Thoracic aorta (tissue), 2 donors: ENCODE measurements at places on chromosomes 1 and 21. TPM values are rescaled to one million over a fixed set of nuclear protein-coding genes. Genes with fewer than 3 reads are reported as not detected.

DNA sequence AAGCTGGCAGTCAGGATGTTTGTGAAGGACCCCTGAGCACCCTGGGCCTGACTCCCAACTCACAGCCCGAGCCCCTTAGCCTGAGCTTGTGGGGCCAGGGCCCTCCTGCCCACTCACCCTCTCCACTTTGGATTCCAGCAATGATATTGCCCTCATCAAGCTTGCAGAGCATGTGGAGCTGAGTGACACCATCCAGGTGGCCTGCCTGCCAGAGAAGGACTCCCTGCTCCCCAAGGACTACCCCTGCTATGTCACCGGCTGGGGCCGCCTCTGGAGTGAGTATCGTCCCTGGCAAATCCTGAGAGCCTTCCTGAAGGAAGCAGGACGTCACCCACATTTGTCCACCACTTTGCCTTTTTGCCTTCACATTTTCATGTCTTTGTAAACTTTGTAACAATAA is 5.0 kb downstream of the CTRC start:
- no peaks in the 10 kb centered on the region for H3K4me1 ChIP-seq
- H3K4me3 ChIP-seq, result no peak overlapping the region
- no peaks in the 10 kb centered on the region for H3K27me3 ChIP-seq
- H3K36me3 ChIP-seq, result no peaks in the 10 kb centered on the region

DNA sequence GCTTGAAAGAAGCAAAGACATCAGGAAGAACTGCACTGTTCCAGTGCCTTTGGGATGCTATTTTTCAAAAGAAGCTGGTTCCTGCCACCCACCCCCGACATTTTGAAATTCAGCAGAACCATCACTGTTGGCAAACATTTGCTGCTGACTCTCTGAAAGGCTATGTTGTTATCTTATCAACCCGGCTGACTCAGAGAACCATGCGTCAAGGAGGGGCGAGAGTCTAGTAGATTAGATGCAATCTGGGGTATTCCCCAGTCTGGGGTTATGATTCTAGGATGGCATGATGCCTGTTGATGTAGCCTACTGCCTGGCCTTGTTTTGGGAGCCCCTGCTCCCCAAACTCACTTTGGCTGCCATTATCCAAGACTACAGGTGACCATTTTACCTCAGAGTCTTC is 267.8 kb upstream of the RUNX1 start:
- H3K27ac ChIP-seq, result no peak overlapping the region
- no peak for DNase-seq
- no peaks in the 10 kb centered on the region for H3K27me3 ChIP-seq
- H3K36me3 ChIP-seq, result no peaks in the 10 kb centered on the region
- no peaks in the 10 kb centered on the region for H3K4me1 ChIP-seq

DNA sequence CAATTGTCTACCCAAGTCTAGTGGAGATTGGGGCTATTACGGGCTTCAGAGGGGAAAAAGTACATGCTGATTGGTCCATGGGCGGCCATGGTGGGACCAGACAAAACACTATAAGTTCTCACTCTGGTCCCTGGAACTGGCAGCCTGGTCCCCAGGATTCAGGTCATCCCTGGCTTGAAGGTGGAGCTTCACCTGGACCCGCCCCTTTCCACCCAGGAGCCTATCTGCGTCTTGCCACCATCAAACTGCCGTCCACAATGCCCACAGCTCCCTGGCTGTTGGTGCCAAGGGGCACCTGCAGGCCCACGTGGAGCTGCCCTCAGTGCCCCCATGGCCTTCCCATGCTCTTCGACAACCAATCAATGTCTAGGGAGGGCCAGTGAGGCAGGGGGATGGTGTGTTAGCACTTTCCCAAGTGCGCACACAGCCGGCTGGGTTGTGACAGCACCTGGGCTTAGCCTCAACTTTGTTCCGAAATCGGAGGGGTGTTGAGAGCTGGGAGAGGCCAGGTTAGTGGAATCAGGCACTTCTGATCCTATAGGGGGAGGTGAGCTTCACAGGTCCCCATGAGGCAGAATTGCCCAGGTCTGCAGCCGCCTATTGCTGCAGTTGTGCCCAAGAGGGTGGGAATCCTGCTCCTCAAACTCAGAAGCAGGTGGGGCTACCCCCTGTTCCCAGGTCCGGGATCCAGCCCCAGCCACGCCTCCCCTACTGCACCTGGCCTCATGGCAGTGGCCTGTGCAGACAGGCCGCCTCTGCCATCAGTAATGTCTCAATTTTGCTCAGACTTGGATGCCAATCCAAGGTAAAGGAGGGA is 1369.4 kb upstream of the PRMT6 start:
- H3K36me3 ChIP-seq, result no peaks in the 10 kb centered on the region
- no peak overlapping the region for H3K27ac ChIP-seq
- no peak overlapping the region for H3K4me3 ChIP-seq
- no peak for DNase-seq
- no peaks in the 10 kb centered on the region for H3K27me3 ChIP-seq
- no peaks in the 10 kb centered on the region for H3K4me1 ChIP-seq

Gene IL24
- not detected for total RNA-seq

- no peaks in the 10 kb centered on the region for H3K36me3 ChIP-seq
- H3K4me1 ChIP-seq, result no peaks in the 10 kb centered on the region
- no peak for DNase-seq
- no peak overlapping the region for H3K4me3 ChIP-seq
- H3K27ac ChIP-seq, result no peak overlapping the region
Observed at GRCh38 chr1:175137369-175137768, 55.2 kb downstream of the KIAA0040 start.

DNA sequence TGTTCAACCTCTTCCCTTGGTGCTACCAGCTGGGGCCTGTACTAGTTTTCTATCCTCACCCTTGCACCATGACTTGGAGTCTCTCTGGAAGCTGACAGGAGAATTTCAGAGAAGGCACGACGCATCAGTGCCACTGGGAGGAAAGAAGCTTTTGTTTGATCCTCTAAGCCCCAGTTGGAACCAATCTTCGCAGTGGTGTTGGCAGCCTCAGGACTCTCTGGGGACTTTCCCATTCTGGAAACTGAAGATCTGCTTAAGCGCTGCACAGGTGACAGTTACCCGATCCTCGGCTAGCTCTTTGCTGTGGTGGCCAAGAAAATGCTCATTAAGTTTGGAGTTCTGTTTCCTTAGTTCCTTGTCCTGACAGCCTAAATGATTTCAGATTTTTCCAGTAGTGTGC is 222.3 kb downstream of the RHOU start:
- no peak for DNase-seq
- no peaks in the 10 kb centered on the region for H3K27me3 ChIP-seq

- no peak for DNase-seq
- H3K4me1 ChIP-seq, result no peaks in the 10 kb centered on the region
Observed at GRCh38 chr1:53689736-53690326, 49.1 kb downstream of the GLIS1 start.

GRCh38 chr1:119782631-119783325 is 14.1 kb upstream of the HMGCS2 start:
- no peaks in the 10 kb centered on the region for H3K4me1 ChIP-seq
- H3K36me3 ChIP-seq, result no peaks in the 10 kb centered on the region
- no peak overlapping the region for H3K4me3 ChIP-seq

- no peaks in the 10 kb centered on the region for H3K36me3 ChIP-seq
Observed at GRCh38 chr1:54006508-54006907, 11.5 kb downstream of the LDLRAD1 start.

DNA sequence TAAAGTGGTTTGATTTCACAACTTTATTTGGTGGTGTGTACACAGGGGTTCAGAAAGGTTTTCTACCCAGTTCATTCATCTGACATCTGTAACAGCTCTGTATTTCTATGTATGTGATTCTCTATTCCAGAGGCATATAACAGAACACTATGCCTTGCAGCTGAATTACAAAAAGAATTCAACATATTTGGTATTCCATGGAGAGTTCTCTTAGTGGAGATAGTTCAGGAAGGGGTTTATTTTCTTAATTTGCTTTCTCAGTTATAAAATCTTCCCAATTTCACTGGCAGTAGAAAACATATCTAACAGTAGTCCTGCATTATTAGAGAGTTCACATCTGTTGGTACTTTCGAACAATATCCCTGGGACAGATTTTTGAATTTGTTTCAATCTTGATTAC is 207.9 kb upstream of the LYPLAL1 start:
- no peaks in the 10 kb centered on the region for H3K4me1 ChIP-seq
- H3K36me3 ChIP-seq, result no peaks in the 10 kb centered on the region
- H3K27me3 ChIP-seq, result no peaks in the 10 kb centered on the region
- H3K27ac ChIP-seq, result no peak overlapping the region
- H3K4me3 ChIP-seq, result no peak overlapping the region

Gene NPHP4
- 11.4 TPM for total RNA-seq

DNA sequence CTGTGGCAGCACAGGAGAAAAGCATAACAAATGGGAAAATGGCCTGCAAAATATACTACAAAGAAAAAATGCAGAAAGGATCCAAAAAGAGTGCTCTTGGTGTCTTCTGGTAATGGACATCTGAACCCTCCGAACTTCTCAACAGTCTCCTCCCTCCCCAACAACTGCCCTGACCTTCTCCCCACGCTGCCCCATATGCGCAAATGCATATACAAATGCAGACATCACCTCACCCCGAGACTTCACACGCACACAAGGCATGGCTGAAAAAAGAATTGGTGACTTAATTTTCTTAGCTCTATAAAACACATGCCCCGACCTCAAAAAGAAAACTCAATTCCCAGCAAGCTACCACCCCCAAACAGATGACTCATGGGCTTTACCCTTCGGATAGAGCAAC is 8.4 kb downstream of the KCND3 start:
- no peak for DNase-seq
- H3K4me1 ChIP-seq, result no peaks in the 10 kb centered on the region
- no peaks in the 10 kb centered on the region for H3K36me3 ChIP-seq
- H3K27ac ChIP-seq, result no peak overlapping the region

DNA sequence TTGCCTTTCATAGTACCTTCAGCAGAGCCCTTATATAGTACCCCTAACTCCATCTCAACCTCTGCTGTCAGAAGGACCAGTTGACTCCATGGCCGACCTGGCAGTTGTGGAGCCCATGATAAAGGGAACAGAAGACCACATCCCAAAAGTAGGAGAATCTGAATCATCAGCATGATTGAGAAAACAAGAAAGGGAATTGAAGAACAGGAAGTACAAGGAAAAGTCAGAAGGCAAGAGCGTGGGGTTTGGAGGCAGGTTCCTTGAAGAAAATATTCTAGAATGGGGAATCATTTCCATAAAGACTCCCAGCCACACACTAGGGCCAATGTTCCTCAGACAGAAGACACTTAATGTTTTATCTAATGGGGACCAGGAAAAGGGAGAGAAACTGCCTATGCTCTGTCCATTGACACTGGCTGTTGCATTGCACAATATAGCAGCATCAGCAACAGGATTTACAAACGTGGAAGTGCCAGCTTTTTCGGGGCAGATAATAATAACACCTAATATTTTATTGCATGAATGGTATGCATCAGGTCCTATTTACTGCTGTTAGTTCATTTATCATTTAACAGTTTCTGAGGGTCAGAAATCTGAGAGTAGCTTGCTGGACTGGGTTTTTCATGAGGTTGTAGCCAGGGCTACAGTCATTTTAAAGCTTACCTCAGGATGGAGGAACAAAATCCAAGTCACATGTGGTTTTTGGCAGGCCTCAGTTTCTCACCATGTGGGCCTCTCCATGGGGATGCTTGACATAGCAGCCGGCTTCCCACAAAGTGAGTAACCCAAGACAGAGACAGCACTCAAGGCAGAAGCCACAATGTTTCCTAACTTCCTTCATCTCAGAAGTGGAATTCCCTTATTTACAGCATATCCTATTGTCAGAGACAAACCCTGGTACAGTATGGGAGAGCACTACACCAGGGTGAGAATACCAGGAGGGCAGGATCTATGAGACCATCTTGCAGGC is 483.4 kb downstream of the PLPP3 start:
- H3K36me3 ChIP-seq, result no peaks in the 10 kb centered on the region
- no peak overlapping the region for H3K27ac ChIP-seq
- H3K4me3 ChIP-seq, result no peak overlapping the region
- H3K4me1 ChIP-seq, result no peaks in the 10 kb centered on the region
- no peaks in the 10 kb centered on the region for H3K27me3 ChIP-seq

DNA sequence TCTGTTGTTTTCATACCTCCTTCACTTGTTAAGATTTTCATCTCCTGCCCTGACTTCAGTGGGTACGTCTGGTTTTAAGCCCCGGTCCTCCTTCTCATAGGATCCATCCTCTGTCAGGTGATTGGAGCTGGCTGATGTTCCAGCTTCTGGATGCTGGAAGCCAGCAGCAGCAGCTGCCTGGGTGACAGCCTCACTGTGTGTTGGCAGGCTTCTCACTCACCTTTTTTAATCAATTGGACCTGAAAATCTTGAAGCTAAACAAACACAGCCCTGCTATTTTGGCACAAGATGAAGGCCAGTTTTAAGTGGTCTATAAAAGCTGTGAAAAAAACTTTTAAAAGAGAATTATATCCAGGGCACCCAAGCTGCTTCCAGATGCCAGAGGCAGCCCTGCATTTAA is 181.0 kb downstream of the DISC1 start:
- no peak overlapping the region for H3K27ac ChIP-seq
- H3K4me3 ChIP-seq, result no peak overlapping the region
- no peaks in the 10 kb centered on the region for H3K36me3 ChIP-seq
- H3K4me1 ChIP-seq, result no peaks in the 10 kb centered on the region
- DNase-seq, result no peak

- DNase-seq, result no peak
- no peak overlapping the region for H3K27ac ChIP-seq
- no peaks in the 10 kb centered on the region for H3K27me3 ChIP-seq
- no peak overlapping the region for H3K4me3 ChIP-seq
- peaks cover 6% of the 10 kb centered on the region for H3K4me1 ChIP-seq
Observed at GRCh38 chr1:172351754-172352161, 68.7 kb upstream of the C1orf105 start.

Gene PRELP
- total RNA-seq, result 244 TPM

Gene PDPN
- total RNA-seq, result 13.8 TPM

- no peak for DNase-seq
- no peaks in the 10 kb centered on the region for H3K27me3 ChIP-seq
- no peak overlapping the region for H3K4me3 ChIP-seq
- peaks cover 9% of the 10 kb centered on the region for H3K4me1 ChIP-seq
- no peaks in the 10 kb centered on the region for H3K36me3 ChIP-seq
- H3K27ac ChIP-seq, result no peak overlapping the region
Observed at GRCh38 chr1:224201853-224202252, 18.8 kb downstream of the DEGS1 start.

Gene RIT1
- total RNA-seq, result 42.8 TPM

Gene PIK3C2B
- 34.5 TPM for total RNA-seq

Gene KRTAP11-1
- not detected for total RNA-seq

Gene SYT14
- total RNA-seq, result not detected

GRCh38 chr21:32346951-32347350 is 45.9 kb downstream of the URB1 start:
- no peaks in the 10 kb centered on the region for H3K27me3 ChIP-seq
- no peak overlapping the region for H3K4me3 ChIP-seq
- H3K27ac ChIP-seq, result no peak overlapping the region
- DNase-seq, result no peak
- peaks cover 88% of the 10 kb centered on the region for H3K36me3 ChIP-seq
- H3K4me1 ChIP-seq, result no peaks in the 10 kb centered on the region

GRCh38 chr1:38609166-38610025 is 250.2 kb downstream of the RRAGC start:
- H3K4me1 ChIP-seq, result no peaks in the 10 kb centered on the region
- H3K4me3 ChIP-seq, result no peak overlapping the region
- H3K36me3 ChIP-seq, result no peaks in the 10 kb centered on the region
- no peaks in the 10 kb centered on the region for H3K27me3 ChIP-seq
- no peak overlapping the region for H3K27ac ChIP-seq
- no peak for DNase-seq

- DNase-seq, result no peak
- H3K4me3 ChIP-seq, result no peak overlapping the region
- H3K36me3 ChIP-seq, result no peaks in the 10 kb centered on the region
- H3K27ac ChIP-seq, result no peak overlapping the region
- H3K27me3 ChIP-seq, result no peaks in the 10 kb centered on the region
- peaks cover 51% of the 10 kb centered on the region for H3K4me1 ChIP-seq
Observed at GRCh38 chr1:41487126-41488039, 2.9 kb upstream of the EDN2 start.

Gene SH2D2A
- total RNA-seq, result 0.81 TPM

GRCh38 chr1:202807926-202808757 is at the start of gene KDM5B:
TSS of gene KDM5B (minus strand) at chr1:202808421. CDS start at chr1:202808305, 116 bp downstream.
- no peaks in the 10 kb centered on the region for H3K27me3 ChIP-seq
- peak within 1 kb of the TSS; percentile 95 for H3K4me3 ChIP-seq
- peaks cover 8% of the 10 kb centered on the region for H3K4me1 ChIP-seq
- no peak for DNase-seq
